Activated T-helper 1 cell treated with anti-CD3 and anti-CD28 coated beads, Interleukin-12 subunit alpha, Interleukin-12 subunit beta, Interleukin-2, Interleukin-4 antibody, amounts not matched to agents 30 ng/mL and 10 ng/mL and 1 ng/mL, durations not matched to agents 14 hours and 24 hours and 36 hours (primary cell): ENCODE measurements at places on chromosomes 2 and 18. TPM values are rescaled to one million over a fixed set of nuclear protein-coding genes. Genes with fewer than 3 reads are reported as not detected.

Gene MYOM1
- total RNA-seq = 0.22 and 1.4 TPM in 2 replicates

Gene SUPT7L
- total RNA-seq = 32.5 and 35.2 TPM in 2 replicates

Gene GALNT14
- 0.21 and 0.27 TPM in 2 replicates for total RNA-seq

Gene AQP4
- not detected in 2 replicates for total RNA-seq

Gene C2orf80
- total RNA-seq = not detected in 2 replicates

Gene CGREF1
- 12.9 and 18.0 TPM in 2 replicates for total RNA-seq

Gene KCNK3
- total RNA-seq = not detected in 2 replicates

Gene HOXD1
- total RNA-seq = not detected in 2 replicates

Gene CNOT9
- 138 TPM in 2 replicates for total RNA-seq

Gene NETO1
- not detected in 2 replicates for total RNA-seq

Gene CHPF
- 41.3 and 43.4 TPM in 2 replicates for total RNA-seq

Gene CPO
- total RNA-seq = not detected in 2 replicates

Gene GREB1
- 0.10 and 0.41 TPM in 2 replicates for total RNA-seq

DNA sequence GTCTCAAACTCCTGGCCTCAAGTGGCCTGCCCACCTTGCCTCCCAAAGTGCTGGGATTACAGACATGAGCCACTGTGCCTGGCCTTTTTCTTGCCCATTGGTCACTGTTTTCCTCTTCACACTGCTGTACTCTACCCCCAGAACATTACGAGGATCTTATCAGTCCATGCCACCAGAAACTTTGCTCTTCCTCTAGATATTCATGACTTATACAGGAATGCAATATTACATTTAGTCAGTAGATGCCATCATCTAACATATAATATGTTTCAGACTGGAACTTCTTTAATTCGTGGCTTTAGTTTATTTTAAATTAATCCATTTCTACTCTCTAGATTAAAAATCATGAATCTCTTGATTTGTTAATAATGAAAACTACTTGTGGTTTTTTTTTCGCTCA, 135.5 kb downstream of the COMMD1 start:
- no peak for DNase-seq

- no peak for DNase-seq
Measured at GRCh38 chr18:36141576-36141975, 11.9 kb downstream of the ELP2 start.

- DNase-seq = no peak
Measured at GRCh38 chr18:3873698-3874097, 423.7 kb downstream of the TGIF1 start.

DNA sequence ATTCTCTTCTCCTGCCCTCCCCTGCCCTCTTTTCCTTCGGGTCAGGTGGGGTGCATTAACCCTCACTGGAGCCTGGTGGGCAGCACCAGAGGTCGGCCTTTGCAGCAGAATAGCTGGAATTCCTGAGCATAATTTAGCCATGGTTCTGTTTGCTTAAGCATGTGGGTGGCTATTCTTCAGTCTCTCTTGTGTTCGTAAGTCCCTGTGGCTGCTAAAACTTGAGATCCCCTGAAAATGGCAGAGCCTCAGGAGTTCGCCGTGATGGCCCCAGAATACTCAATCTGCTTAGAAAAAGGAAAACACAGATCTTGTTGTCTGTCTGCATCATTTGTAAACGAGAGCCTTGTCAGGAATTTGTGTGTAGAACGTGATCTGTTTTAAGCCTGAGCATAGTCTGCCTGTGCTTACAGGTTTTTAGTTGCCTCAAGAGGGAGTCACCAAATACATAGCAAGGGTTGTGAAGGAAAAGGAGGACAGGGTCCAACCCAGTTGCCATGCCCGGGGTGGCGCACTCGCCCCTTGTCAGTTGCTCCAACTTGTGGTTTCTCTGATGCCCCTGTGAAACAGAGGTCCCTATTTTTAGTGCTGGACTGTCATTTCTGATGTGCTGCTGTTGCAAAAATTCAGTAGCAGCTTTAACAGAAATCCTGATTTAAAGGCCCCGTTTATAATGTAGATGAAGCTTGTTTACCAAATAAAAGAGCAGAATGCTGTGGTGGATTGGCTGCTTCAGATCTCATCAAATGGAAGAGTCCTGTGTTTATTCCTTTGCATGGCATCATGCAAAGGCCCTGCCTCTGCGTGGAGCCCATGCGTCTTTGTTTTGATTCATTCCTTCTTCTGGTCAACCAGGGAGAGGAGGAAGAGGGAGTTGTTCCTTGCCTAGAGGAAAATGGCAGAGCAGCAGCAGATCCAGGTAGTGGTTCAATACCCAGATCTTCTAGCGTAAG, 74.8 kb downstream of the WDSUB1 start:
- DNase-seq = no peak

GRCh38 chr18:61350578-61350977, 17.3 kb downstream of the CDH20 start:
- no peak for DNase-seq

- DNase-seq = peak; percentile 19
Measured at GRCh38 chr2:69600425-69600824, 43.1 kb downstream of the AAK1 start.

GRCh38 chr18:45384137-45384961, 230.9 kb upstream of the SLC14A2 start:
- DNase-seq = peak; percentile 5

- no peak for DNase-seq
Measured at GRCh38 chr2:182426082-182426917, 536 bp downstream of the PDE1A start.

DNA sequence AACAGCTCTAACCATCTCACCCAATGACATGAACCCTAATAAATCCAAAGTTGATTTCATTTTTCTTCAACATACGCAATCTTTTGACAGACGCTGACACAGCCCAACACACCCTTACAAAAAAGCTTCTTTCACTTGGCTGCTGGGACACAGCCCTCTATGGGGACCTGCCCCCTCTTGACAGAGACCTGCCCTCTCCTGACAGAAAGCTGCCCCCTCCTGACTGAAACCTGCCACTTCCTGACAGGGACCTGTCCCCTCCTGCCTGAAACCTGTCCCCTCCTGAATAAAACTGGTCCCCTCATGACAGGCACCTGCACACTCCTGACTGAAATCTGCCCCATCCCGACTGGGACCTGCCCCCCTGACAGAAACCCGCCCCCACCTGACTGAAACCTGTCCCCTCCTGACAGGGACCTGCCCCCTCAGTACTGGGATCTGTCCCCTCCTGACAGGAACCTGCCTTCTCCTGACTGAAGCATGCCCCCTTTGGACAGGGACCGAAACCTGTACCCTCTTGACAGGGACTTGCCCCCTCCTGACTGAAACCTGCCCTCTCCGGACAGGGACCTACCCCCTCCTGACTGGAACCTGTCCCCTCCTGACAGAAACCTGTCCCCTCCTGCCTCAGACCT, 87.9 kb downstream of the PXDN start:
- no peak for DNase-seq

GRCh38 chr2:215271446-215271845, 40.4 kb upstream of the ATIC start:
- no peak for DNase-seq

GRCh38 chr2:883803-884748, 66.6 kb upstream of the SNTG2 start:
- no peak for DNase-seq

GRCh38 chr2:136019825-136020224, 34.4 kb upstream of the DARS1 start:
- DNase-seq = no peak

- peak; percentile 5 for DNase-seq
Measured at GRCh38 chr2:25674077-25674362, 643 bp upstream of the DTNB start.

GRCh38 chr18:40882468-40882867, 1072.6 kb upstream of the PIK3C3 start:
- DNase-seq = no peak

GRCh38 chr2:191069606-191070005, 55.6 kb upstream of the STAT1 start:
- DNase-seq = no peak

- DNase-seq = no peak
Measured at GRCh38 chr2:232525791-232526371, at the start of gene CHRND. Gene CHRND (plus strand): TSS chr2:232526160. CDS start chr2:232526216, 56 bp downstream.

DNA sequence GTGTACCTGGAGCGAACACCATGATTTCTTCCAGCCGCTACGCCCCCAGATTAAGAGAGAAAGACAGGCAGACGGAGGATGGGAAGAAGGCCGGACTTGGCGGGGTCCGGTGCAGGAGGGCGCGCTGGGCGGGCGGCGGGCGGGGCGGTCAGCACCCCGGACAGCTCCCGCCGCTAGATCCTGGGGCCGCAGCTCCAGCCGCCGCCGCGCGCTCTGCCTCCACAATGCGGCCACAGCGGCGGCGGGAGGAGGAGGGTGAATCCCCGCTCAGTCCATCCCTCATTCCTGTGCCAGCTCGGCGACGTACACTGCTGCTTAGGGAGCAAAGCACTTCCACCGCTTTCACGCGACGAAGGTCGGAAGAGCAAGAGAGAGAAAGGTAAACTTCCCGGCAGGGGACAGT, at the start of gene AKAIN1:
AKAIN1 (minus strand) TSS at position 226 of the 403 bp plus-strand sequence; CDS start at position 22, 204 bp downstream.
- no peak for DNase-seq

DNA sequence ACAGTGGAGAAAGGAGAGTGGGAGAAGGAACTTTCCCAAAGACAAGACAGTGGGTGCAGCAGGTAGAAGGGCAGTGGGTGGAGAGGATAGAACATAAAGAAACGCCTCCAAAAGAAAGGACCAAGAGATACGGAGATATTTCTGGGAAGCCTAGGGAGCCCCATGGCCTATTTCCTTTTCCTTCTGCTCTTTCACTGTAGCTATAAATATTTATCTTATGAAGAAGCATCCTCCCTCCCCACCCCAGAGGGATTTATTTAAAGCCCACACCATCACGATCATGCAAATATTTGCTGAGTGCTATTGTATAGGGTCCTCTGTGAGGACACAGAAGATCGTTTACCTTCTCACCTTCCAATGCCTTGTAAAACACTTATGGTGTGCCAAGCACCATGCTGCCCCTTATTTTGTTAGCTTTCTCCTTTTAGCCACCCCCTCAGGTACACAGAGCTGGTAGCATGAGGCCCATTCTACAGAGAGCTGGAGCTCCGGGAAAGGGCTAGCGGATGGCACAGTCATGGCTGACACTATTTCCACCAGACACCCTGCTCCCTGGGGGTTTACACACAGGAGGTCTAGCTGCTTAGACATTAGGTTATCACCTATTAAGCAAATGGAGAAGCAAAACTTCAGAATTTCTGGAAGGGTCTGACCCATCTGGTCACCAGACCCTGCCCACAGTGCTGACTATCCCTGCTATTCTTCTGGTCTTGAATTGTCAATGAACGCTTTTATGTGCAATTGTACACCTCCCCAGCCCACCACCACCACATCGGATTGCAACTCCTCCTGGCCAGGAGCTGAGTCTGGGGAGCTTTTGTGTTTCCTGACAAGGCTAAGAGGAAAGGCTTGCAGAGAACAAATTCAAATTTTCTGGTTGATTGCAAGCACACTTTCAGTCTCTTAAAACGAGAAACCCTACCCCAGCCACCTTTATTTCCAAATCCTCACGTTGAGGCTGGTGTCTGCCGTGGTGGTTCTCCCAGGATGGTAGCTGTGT, 91.8 kb upstream of the KLF7 start:
- DNase-seq = no peak

DNA sequence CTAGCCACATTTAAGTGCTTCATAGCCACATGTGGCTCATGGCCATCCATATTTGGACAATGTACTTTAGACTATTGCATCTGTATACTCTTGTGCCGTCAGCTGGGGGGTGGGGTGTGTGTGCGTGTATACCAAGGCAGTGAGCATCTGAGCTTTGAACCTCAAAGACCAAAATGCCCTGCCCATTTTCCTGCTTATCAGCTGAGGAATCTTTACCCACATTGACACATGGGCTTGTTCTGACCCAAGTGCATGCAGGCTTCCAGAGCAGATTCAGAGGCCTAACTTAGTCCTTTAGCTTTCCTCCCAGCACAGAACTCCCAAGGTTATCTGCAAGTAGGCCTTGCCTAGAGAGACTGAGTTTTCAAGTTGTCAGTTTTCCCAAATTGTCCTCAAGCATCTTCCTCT, 11.1 kb upstream of the MOCOS start:
- no peak for DNase-seq
